ENCODE measurements at places on chromosomes 13 and 19.

GRCh38 chr19:13163609-13164342 lies 13.6 kb downstream of the IER2 start:
- no peak for DNase-seq

DNA sequence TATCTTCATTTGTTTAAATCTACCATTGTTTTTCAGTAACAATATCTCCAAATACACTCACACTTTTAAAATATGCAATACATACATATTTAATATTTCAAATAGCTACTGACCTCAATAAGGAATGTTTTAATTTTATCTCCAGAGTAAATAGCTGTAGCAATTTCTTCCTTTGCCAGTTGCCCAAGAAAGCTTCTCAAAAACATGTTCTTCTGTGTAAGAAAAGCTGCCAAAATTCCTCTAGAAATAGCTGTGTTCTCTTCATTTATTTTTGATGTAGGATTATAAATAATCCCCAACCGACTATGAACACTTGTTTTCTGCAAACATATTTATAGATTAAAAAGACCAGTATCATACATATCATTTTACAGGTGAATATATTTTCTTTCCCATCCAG lies 150.5 kb downstream of the UGGT2 start:
- no peak for DNase-seq

GRCh38 chr19:45809643-45810159 lies 5.4 kb downstream of the RSPH6A start:
- no peak for DNase-seq

- no peak for DNase-seq
Measured at GRCh38 chr13:65724226-65724625, 1505.9 kb downstream of the PCDH9 start.

DNA sequence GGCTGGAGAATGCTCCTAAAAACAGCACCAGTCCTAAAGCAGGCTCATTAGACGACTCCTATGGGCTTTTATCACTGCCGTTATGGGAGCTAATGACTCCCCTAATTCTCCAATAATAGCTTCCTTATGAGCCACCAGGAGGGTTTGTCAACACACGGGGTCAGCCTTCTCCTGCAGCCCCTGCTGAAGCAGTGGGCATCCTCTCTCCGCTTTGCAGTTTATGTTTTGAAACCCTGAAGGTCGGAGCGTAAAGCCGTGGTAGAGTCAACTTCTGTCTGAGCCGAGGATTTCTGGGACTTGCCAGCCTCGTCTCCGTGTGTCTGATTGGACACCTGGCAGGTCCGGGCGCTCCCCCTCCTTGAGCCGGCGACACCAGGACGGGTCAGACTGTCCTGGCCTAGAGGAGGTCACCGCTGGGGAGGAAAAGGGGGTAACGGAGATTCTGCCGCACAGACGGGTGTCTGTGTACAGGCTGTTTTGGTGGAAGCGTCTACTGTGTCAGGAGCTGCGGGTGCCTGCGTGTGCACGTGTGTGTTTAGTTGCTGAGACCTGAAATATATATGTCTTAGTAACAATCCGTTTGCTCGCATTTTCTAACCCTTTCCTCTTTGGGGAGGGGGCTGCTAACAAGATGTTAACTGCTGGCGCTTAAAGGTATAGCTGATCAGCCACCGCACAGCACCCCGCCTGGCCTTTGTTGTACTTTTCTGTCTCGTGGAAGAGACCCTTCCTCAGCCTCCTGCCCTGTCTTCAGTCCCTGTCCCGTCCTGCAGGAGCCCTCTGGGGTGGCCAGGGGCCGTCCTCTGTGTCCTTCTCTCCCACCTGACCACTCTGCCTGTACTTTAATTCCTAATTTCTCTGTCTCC lies 1.9 kb downstream of the KDM4B start:
- no peak for DNase-seq

DNA sequence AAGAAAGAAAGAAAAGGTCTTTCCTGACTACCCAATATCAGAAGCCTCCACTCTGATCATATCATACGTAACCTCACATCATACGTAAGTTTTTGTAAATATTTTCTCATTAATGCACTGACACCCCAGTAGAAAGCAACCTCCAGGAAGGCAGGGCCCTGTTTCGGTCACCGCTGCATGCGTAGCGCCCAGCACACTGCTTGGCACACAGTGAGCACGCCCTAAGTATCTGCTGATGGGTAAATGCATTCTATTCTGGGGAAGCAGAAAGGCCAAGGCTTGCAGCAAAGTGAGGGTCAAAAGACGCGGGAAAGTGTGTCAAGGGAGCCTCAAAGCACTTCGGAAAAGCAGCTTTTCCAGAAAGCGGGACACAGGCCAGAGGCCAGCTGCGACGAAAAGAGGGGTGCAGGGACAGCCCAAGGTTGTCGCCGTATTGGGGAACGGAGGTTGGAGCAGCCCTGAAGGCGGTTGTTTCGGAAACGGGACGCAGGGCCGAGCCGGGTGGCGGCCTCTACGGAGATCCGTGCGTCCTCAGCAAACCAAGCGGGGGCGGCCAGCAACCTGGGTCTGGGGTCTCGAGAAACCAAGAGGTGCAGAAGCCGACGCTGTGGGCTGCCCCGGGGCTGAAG lies 463 bp downstream of the SUGP1 start:
- no peak for DNase-seq

DNA sequence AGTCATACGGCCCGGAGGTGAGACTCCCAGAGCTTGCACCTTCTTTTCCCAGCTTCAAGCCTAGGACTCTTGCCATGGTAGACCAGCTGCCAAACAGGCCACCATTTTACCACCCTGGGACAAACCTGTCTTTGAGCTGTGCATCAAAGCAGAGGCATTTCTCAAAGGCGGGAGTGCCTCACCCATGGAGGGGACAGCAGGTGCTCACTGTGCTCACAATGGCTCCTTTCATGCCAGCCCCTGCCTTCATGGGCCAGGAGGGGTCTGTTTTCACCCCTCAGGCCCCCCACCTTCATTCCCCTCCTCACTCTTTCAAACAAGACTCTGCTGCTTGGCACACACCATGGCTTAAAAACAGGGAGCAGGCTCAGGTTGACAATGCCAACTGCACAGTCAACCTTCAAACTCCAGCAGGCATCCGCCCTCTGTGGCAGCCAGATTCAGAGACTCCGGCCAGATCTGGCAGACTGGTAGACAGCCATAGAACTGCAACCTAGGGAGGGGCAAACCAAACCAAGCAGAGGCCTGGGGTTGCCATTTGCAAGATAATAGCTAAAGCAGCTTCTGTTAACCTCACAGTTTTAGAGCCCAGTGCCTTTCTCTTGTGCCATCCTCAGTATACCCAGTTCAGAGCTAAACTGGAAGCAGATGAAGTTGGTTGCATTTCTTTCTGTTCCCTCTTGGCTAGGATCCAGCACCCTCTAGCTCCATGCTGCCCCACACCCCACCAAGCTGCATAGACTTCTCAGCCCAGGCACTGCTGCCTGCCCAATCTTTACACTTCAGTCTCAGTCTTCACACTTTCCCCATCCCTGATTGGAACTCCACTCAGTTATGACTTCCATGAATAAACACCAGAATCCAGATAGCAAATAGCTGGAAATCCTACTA lies 93.9 kb upstream of the SPATA13 start:
- no peak for DNase-seq

- DNase-seq = no peak
Measured at GRCh38 chr13:106570299-106570852, 2.4 kb upstream of the ARGLU1 start.

- DNase-seq = no peak
Measured at GRCh38 chr13:51905787-51906186, 44.0 kb downstream of the CCDC70 start.

DNA sequence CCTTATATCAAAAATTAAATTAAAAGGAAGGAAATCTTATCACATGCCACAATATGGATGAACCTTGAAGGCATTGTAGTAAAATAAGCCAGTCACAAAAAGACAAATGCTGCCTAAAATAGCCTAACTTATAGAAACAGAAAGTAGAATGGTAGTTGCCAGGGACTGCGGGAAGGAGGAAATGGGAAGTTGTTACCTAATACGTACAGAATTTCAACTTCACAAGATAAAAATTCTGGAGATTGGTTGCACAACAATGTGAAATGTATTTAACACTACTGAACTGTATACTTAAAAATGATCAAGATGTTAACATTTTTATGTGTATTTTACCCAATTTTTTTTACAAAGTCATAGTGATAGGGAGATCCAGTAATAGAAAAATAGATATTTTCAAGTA lies 10.2 kb upstream of the N4BP2L2 start:
- DNase-seq = no peak

DNA sequence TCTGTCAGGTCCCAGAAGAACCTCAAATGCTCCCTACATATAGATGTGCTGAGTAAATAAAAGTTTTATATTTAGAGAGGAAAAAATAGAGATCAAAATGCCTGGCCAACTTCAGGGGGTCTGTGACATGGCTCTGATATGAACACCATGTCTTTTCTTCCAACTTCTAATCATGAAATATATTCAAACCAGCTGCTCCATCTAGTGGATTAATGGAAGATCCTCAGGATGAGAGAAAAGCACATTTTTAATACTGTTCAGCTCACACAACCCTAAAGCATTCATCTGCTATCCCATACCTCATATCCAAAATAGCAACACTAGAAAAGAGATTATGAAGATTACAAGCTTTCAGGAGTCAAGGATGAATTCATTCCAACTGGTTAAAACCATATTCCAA lies 56.0 kb upstream of the DOCK9 start:
- no peak for DNase-seq

DNA sequence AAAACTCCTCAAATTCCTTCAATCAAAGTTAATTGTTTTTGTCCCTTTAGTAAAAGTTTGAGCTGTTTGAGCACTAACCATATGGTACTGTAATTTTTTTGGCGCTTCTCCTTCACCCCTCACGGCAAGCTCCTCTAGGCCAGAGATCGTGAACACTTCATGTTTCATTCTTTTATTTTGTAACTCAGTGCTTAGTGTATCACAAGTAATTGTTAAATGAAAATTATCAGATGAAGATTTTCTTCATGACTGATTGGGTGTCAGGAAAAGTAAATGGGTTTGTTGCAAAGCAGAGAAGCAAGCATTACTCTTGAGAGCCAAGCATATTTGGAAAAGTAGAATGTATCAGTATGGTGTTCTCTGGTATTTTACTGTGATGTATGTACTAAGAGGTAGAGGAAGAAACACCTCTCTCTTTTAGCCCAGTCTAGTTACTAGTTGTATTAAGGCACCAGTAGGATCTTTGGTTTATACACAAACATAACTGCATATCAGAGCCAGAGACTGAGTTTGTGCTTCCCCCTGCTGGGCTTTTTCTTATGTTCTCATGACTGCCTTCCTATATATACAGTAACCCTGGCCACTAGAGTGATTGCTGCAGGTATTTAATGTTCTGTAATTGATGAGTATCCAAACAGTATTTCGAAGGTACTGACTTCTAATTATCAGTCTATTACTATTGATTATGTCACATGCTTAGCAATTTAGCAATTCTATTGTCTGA lies 202.3 kb upstream of the KLHL1 start:
- no peak for DNase-seq

GRCh38 chr13:101204270-101205020 lies 211.9 kb downstream of the NALCN start:
- no peak for DNase-seq

- no peak for DNase-seq
Measured at GRCh38 chr13:24927810-24928404, 163.9 kb downstream of the RNF17 start.

GRCh38 chr19:12880551-12881171 lies 588 bp downstream of the DNASE2 start:
- no peak for DNase-seq

GRCh38 chr13:92136449-92137155 lies 738.2 kb downstream of the GPC5 start:
- DNase-seq = no peak

- DNase-seq = no peak
Measured at GRCh38 chr19:19552798-19553197, 14.7 kb downstream of the CILP2 start.

- DNase-seq = no peak
Measured at GRCh38 chr19:519449-519865, 12.1 kb upstream of the CDC34 start.

- peak; percentile 36 for DNase-seq
Measured at GRCh38 chr19:6947745-6948144, 60.4 kb downstream of the ADGRE1 start.

DNA sequence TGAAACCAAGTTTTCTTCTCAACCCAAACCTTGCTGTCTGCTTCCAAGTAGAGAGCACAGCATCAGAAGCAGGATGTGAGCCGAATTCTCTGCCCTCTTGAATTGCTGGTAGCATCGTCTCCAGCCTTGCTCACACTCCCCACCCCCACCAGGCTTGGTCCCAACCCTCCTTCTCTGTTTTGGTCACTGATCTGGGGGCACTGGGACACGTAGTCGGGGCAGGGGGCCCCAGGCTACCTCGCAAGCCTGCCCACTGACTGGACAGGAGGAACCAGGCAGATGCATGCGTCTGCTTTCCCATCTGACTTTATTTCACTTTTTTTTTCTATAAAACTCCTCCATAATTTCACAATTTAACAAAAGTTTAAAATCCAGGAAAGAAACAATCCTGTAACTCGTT lies 69.7 kb downstream of the MLLT1 start:
- no peak for DNase-seq

DNA sequence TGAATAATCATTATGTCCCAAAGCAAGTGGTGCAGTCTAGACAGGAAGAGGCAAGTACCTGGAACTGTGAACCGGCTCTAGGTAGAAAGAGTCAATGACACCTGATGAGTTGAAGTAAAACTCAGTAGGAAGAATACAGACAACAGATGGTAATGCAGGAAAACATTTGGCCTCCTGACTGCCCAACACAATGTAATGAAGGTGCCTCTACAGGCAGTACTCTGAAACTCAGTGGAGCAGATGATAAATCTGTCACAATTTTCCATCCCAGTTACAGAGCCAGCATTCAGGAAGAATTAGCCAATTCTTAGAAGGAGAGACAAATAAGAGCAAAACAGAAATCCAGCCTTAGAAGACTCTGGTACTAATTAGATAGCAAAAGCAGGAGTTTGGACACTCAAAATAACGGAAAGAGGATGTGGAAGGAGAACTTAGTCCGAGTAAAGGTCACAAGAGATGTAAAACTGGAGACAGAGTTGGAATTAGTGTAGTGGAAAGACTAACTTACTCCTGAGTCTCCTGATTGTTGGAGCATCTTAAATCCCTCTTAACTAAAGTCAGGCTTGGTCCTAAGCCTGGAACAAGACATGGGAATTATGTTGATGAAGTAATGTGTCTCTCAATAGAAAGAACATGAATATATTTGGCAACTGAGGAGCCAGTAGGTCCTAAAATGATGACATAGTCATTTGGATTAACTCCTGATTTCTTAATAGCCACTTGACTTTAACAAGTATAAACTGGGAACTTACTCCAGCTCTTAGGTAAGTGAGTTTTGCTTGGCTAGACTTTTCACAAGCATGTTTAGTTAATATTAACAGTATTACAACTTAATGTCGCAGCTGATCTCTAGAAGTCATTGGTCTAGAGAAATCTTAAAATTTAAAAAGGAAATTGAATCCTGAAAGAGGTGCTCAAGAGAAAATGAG lies 457.3 kb upstream of the MIR17HG start:
- DNase-seq = no peak

DNA sequence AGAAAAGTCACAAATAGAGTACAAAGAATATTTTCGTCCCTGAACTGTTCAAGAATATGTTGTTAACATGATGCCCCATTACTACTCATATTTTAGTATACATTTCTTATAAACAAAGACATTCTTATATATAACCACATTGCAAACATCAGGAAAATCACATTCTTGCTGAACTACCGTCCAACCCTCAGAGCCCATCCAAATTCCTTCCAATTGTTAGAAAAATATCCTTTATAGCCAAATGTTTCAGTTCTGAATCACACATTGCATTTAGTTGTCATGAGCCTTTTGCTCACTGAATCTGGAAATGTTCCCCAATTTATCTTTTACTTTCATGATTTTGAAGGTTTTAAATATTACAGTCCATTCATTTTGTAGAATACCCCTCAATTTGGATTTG lies 467.8 kb upstream of the ARGLU1 start:
- DNase-seq = no peak

GRCh38 chr19:33461256-33462111 lies 60.1 kb downstream of the PEPD start:
- no peak for DNase-seq
